Urothelium cell line (cell line): ENCODE measurements at places on chromosomes 12 and 14.

DNA sequence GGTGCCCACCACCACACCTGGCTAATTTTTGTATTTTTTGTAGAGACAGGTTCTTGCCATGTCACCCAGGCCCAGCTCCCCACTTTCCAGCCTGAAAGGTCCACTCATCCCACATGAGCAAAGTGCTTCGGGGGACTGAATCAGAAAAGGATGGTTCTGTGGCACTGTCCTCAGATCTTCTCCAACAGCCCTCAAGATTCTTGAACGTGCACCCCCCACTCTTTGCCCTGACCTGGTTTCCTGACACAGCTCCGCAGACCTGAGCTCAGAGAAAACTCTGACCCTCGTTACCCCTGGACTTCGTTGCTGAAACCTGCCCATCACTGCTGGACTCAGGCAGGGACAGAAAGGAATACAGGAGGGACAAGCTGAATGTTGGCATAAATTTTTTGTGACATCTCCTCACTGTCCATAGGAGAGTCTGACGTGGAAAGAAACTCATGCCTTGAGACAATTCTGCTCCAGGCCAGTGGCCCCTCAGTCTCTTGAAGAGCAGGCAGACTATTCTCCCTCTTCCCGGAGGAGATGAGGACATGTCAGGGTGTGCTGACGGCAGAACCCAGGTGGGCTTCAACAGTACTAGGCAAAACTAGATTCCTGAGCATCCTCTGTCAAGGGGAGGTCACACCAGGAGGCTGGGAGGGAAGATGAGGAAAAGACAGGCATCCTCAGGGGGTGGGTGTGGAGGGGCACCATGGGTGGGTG lies 149.3 kb downstream of the DPF3 start:
- no peak for DNase-seq

GRCh38 chr12:112029301-112029700 lies 16.1 kb downstream of the ERP29 start:
- DNase-seq, result no peak

DNA sequence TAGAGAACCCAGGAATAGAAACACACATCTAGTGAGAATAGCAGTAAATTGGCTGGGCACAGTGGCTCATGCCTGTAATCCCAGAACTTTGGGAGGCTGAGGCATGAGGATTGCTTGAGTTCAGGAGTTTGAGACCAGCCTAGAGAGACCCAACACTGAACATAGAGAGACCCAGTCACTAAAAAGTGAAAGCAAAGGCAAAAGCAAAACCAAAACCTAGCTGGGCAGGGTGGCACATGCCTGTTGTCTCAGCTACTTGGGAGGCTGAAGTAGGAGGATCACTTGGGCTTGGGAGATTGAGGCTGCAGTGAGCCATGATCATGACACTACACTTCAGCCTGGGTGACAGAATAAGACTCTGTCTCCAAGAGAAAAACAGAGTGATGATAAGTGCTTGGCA lies 37.5 kb upstream of the MIS18BP1 start:
- no peak for DNase-seq

DNA sequence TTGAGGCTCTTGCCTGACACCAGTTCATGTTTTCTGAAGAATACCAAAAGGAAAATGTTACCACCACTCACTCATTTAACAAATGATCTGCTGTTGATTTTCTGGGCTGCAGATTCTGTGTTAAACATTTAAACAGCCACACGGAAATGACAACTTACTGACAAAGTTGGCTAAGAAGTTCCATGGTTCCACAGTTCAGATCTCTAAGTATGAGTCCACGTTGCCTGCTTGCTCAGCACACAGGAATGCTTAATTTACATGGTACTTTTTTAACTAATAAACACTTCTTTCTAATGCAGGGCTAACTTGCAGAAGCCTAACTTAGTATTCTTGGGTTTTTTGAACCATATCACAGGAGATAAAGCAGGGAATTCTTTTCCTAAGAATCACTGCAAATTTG lies 34.7 kb downstream of the PTGER2 start:
- no peak for DNase-seq

GRCh38 chr14:61188196-61188595 lies 92.9 kb downstream of the TMEM30B start:
- DNase-seq, result no peak

DNA sequence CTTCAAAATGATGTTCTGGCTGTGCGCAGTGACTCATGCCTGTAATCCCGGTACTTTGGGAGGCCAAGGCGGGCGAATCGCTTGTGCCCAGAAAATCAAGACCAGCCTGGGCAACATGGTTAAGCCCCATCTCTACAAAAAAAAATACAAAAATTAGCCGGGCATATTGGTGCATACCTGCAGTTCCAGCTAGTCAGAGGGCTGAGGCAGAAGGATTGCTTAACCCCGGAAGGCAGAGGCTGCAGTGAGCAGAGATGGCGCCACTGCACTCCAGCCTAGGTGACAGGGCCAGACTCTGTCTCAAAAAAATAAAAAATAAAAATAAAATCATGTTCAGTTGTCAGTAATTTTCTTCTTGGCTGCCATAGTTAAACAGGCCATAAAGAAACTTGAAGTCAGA lies 245.9 kb upstream of the USP15 start:
- no peak for DNase-seq

- no peak for DNase-seq
Observed at GRCh38 chr12:54486173-54486867, 11.2 kb upstream of the NCKAP1L start.

GRCh38 chr14:85402569-85403162 lies 127.3 kb upstream of the FLRT2 start:
- no peak for DNase-seq

DNA sequence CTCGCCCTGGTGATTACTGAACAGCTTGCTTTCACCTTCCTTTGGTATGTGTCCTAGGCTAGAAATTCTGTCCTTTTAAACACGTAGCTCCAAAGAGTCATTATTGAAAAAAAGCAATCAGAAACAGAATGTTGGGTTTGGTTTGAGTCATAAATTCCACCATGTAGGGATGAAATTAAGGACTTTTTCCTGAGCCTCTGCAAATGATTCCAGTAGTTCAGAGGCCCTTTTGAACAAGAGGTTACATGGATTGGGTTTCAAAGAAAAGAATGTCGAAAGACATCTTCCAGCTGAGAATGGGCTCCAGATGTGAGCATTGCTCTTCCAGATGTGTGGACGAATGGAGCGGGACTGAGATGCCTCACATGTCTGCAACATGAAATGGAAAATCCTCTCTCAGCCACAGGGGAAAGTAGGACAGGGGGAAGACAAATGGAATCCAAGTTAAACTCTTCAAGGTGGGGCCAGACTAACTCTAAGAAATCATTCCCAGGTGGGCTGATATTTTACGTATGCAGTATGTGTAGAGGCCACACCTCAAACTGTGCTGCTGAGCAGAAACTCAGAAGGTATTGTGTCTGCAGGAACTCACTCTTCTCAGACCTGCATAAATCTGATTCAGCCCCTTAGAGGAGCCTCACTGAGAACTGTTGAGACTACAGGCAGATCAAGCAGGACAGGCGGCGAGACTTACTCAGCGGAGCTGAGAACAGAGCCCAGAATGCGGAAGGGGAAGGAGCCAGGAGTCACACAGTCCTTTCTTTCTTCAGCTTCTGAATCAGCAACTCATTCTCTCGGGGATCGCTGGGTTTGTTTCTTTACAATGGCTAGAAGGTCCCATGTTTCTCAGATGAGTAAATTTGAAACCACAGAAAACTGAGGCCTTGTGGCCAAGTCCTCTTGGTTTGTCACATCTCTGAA lies 23.3 kb upstream of the EMP1 start:
- peak; percentile 70 for DNase-seq

- DNase-seq, result no peak
Observed at GRCh38 chr12:72146495-72146894, 125.7 kb upstream of the TRHDE start.

DNA sequence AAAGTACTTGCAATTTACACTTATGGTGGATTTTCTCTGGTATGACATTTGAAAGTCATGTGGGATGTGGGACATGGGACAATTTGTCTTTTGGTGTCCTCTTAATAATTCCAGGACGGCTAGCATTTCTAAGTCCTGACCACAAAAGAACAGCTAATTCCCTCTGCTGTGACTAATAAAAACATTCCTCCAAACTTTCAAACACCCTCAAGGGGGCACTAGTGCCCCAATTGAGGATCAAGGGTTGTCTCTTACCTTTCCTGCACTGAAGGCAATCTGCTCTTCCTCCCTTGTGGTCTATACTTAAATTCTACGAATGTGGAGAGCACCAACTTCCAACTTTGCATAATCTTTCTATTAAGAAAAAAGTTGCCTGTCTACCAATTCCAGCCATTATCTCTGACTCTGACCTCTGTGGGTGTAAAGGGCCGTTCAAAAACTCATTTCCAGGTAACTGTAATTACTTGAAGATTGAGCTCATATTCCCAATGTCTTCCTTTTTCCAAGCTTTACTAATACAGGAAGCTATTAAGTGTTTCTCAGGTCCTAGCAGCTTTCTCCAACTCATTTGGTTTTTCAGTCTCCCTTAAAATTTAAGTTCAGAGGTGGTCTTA lies 210.2 kb downstream of the PTPRO start:
- DNase-seq, result peak; percentile 60

DNA sequence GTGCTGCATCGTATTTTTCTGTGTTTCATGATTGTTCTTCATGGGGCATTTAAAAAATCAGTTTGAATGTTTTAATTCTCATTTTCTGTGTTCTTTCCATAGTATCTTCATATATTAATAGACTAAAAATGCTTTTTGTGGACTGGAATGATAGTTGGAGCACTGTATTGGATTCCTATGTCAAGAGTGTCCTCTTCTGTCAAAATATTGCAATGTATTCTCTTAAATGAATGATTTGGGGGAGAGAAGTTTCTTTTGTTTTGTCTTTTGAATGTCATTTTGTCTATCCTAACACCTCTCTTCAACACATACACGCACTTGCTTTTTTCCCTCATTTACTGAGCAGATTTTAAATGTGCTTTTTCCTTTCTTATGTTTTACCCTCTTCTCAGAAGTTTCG lies 4.7 kb upstream of the EIF2S3B start:
- no peak for DNase-seq

- no peak for DNase-seq
Observed at GRCh38 chr14:84390010-84390409, 1139.9 kb upstream of the FLRT2 start.

GRCh38 chr14:86712176-86712575 lies 1182.2 kb downstream of the FLRT2 start:
- DNase-seq, result no peak

GRCh38 chr12:51051787-51052186 lies 3.7 kb downstream of the LETMD1 start:
- DNase-seq, result no peak

DNA sequence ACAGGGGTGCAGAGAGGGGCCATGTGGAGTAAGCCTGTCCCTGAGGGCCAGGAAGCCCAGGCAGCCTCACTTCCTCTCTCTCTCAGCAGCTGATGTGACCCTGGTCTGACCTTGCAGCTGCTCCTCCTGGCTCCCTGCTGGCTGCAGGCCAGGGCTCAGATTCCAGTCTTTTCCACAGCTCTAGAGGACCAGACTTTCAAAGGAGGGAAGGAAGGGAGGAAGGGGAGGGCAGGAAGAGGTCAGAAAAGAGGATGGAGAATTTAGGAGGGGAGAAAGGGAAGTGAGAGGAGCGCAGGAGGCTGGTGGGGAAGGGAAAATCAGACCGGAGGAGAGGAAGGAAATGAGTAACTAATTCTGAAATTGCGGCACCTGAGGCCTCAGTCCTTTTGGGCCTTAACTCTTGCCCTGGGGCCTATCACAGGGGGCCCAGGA lies 40.9 kb upstream of the VASH1 start:
- peak; percentile 85 for DNase-seq

DNA sequence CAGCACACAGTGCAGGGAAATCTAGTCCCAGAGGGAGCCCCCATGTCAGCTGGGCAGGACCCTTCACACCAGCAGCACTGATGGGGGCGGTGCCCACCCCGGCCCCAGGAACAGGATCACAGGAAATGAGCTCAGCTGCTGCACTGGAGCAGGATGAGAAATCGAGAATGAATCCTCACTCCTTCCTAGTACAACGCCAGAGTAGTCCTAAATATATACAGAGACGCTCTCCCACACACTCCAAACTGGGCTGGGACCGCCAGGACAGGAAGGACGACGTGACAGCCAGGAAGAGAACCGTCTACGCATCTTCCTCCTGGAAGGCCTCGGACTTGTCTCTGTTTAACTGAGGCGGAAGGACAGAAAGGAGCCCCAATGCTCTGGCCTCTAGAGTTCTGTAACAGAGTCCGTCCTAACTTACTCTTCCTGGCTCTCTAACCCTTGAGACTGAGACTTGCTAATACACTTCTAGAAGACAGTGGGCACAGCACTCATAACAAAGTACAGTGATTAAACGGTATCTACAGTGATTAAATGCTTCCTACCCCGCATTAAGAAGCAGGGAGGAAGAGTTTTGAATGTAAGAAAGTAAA lies 33.4 kb downstream of the CDC42BPB start:
- DNase-seq, result peak; percentile 10

DNA sequence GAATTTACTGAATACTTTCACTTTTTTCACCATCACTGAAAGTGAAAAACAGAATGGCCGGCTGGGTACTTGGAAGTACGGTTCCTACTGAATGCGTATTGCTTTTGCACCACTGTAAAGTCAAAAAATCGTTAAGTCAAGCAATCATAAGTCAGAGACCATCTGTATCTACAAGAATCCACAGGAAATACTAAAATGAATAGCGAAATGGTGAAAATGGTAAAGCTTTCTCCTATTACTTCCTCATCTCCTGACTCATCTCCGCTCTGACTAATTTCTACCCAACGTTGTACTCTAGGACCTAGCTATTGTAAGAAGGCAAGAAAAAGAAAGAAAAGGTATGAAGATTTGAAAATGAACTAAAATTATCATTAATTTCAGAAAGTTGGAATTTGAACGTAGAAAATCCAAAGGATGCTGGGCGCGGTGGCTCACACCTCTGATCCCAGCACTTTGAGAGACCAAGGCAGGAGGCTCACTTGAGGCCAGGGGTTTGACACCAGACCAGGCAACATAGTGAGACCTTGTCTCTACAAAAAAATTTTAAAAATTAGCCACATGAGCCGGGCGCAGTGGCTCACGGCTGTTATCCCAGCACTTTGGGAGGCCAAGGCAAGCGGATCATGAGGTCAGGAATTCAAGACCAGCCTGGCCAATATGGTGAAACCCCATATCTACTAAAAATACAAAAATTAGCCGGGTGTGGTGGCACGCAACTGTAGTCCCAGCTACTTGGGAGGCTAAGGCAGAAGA lies 5.3 kb upstream of the CDCA4 start:
- no peak for DNase-seq

DNA sequence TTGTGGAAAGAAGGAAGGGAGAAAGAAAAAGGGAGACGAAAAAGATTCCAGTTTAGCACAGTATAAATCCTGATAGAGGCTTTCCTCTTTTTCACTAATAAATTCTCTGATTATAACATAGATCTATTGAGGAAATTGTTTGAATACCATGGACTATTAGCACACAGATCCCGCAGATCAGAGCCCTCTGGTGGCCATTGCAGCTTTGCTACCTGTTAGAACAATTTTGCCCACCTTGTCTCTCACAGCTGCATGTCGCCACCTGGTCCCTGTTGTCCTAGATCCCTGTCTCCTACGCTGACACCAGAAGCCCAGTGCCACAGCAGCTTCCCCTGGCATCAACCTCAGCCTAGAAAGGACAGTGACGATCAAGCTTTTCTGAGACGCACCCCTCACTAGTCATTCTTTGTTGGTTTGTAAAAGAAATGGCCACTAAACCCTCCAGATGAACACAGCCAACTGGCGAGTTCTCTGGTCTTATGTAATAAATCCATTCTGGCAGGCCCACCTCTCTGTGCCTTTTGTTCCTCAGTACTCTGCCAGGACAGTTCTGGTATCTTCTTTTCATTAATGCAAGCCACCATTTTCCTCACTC lies 9.9 kb downstream of the GPHB5 start:
- peak; percentile 63 for DNase-seq

- no peak for DNase-seq
Observed at GRCh38 chr12:112877006-112877405, 29.8 kb upstream of the OAS1 start.
